ENCODE measurements at places on chromosomes 1 and 21.

DNA sequence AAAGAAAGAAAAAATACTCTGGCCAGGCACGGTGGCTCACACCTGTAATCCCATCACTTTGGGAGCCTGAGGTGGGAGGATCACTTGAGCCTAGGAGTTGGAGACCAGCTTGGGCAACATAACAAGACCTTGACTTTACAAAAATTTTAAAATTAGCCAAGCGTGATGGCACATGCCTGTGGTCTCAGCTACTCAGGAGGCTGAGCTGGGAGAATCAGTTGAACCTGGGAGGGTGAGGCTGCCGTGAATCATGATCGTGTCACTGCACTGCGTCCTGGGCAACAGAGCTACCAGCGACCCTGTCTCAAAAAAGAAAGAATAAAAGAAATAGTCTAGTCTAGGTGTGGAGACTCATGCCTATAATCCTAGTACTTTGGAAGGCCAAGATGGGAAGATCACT, 22.3 kb downstream of the RRP1B start:
- no peak for DNase-seq

GRCh38 chr1:224733027-224733911, 117.2 kb downstream of the CNIH3 start:
- DNase-seq: peak; percentile 73

DNA sequence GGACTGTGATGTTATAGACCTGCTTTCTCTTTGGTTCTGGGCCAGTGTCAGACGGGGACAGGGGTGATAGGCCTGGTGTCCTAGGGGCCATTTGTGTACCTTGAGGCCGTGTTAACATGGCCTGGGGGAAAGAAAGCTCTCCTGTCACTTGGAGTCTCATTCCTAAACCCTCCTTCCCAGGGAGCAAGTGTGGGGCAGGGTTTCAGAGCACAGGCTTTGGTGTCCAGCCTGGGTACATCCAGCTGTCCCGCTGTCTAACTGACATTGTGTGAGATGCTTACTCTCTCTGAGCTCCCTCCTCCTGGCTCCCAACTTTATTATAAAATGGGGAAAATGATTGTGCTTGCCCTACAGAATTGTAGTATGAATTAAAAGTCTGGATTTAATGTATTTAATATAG, 32.6 kb upstream of the EPHA8 start:
- DNase-seq: no peak

DNA sequence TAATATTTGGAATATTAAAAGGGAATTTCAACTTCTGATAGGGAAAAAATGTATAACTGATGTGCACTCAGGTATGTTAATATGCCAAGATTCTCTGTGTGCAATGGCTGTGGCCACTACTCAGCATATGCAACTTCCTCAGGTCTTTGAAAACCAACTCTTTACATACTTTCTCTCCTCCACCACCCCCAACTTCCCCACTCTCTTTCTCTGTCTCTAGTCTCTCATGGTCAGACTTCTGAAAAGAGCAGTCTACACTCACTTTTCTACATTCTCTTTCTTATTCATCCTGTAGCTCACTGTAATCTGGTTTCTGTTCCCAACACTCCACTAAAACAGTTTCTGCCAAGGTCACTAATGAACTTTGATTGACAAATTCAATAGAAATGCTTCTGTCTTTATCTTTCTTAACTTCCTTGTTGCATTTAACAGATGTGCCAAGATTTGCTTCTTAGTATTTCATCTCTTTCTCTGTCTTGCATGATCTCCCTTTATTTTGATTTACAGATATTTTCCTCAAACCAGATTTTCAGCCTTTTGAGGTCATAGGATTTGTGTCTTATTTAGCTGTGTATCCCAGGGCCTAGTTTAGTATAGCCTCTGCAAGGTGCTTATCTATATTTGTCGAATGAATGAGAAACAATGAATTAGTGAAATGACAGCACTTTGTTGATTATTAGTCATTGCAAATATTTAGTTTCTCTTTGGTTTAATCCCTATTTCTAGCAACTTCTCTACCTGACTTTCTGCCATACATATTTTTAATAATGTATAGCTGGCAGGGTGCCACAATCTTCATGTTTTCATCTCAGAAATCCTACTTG, 168.9 kb downstream of the LMO4 start:
- DNase-seq: no peak

- DNase-seq: peak; percentile 62
Measured at GRCh38 chr1:208203127-208203847, 40.9 kb downstream of the PLXNA2 start.

- no peak for DNase-seq
Measured at GRCh38 chr1:185438936-185439335, 121.9 kb upstream of the IVNS1ABP start.

DNA sequence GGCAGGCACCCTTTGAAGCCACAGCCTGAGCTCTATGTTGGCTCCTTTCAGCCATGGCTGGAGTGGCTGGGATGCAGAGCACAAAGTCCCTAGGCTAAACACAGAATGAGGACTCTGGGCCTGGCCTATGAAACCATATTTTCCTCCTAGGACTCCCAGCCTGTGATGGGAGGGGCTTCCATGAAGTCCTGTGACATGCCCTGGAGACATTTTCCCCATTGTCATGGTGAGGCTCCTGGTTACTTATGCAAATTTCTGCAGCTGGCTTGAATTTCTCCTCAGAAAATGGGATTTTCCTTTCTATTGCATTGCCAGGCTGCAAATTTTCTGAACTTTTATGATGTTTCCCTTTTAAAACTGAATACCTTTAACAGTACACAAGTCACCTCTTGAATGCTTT, 61.3 kb downstream of the VCAM1 start:
- DNase-seq: no peak

- DNase-seq: no peak
Measured at GRCh38 chr21:24255591-24255990, 1351.7 kb downstream of the MRPL39 start.

DNA sequence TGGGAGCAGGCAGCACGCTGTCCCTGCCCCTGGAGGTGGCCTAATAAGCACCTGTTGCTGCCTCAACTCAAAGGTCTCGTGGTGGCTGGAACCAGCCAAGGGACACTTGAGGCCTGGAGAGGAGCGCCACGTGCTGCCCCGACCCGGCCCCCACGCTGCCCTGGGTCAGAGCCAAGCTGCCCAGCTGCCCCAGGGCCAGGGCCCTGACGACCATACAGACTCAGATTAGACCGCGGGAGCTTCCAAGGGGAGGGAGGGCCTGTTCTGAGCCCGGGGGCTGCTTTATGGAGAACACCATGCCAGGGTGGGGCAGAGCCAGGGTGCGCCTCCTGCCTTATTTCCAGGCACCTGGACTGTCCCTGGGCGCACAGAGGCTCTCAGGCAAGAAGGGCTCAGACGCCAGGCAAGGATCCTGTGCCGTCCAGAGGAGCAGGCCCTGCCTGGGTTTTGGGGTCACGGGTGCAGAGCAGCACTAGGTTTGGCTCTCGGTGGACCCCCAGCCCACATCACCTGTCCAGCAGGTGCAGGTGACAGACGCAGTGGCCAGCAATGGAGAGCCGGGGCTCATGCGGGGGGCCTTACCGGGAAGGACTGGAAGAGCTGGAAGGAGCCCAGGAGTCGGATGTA, 18.6 kb downstream of the KRTAP10-1 start:
- DNase-seq: no peak

DNA sequence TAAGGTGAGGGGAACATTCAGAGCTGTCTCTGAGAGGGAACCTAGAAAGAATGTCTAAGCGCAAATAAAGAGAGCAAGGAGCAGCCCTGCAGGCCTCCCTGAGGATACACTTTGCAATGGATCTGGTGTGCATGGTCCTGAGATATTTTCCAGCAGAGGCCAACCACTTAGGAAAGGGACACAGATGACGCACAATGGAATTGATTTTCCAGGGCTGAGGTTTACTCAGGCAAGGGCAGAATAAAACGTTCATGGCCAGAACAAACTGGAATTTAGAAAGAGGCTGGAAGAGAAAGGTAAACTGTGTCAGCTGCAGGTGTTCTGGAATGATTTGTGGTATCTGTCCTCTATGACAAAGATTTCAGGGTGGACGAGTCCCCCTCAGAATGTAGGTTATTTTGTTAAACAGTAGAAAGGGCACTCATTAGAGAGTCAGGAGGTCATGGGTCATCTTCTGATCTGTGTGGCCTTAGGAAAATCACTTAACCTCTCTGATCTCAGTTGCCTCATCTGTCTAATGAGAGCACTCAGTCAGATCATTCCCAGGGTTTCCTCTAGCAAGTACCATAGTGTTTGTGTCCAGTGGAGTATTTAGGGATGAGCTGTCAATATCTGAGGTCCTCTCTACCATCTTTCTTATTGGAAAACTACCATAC, 61.8 kb upstream of the PGBD5 start:
- DNase-seq: no peak

DNA sequence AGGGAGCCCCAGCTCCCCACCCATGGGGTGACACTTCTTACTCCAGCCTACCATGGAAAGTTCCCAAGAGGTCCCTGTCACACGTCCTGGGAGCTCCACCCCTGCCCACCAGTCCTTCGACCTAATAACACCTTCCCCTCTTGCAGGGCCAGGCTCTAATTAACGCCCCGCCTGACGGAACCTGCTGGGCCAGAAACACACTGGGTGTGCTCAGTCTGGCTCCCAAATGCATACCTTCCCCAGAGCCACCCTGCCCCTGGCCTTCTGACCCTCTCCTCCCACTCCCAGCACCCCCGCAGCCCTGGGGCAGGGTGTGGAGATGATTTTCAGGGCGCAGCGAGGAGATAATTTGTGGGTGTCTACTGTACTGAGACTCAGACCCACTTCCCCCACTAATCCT, 20.6 kb downstream of the PGLYRP3 start:
- DNase-seq: peak; percentile 37

GRCh38 chr1:236407059-236407458, 13.0 kb downstream of the EDARADD start:
- DNase-seq: no peak

DNA sequence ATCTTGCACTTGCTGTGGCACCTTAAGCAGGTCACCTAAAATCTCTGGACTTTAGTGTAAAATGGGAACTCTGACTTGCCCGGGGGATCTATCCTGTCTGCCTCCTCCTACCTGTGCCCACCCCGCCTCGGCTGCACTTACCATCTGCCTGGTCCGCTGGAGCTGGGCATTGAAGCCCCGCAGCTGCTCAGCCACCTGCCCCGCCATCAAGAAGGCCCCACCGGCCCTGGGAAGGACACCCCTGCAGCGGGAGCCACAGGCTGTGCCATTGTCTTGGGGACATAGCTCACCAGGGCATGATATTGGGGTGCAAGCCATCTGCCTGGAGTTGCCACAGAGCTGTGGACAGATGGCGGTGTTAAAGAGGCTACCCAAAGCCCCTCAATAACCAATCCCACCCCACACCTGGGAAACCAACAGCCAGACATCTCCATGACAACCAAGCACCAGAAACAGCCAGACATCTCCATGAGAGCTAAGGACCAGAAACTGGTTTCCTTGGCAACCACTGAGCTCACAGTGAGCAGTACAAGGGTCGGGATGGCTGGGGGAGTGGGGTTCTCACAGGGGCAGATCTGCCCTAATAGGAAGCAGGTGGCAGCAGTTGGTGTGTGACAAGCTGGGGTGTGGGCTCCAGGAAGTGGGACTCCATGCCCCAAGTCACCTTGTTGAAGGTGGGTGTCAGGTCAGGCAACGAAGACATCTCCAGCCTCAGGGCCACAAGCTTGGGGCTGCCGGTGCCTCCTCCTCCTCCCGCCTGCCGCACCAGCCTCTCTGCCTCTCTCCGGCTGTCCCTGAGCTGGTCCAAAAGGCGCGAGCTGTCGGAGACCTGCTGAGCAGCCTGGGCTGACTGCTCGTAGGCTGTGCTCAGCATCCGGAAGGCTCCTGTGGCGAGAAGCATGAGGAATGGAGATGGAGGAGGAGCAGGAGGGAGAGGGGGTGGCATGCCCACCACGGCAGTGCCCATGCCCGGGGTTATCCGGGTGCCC, 29.1 kb downstream of the LAMB3 start:
- DNase-seq: no peak

DNA sequence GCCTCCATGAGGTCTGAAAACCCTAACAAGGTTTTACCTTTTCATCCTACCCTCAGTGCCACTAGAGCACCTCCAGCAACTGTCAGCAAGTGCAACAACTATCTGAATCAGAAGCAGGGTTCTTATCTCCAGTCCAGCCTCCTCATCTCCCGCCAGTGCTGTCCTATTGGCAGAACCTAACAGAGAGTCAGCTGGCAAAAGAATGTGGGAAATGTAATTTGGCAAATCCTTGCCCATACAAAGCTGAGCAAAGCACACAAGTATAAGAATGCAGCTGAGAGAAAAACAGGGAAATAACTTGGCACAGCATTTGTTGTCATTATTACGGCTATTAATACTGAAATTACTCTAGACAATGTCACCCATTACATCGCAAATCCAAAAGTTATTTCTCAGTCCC, 124.2 kb downstream of the ATP6V1G3 start:
- no peak for DNase-seq

- DNase-seq: no peak
Measured at GRCh38 chr1:113857776-113858175, 13.7 kb downstream of the PTPN22 start.

DNA sequence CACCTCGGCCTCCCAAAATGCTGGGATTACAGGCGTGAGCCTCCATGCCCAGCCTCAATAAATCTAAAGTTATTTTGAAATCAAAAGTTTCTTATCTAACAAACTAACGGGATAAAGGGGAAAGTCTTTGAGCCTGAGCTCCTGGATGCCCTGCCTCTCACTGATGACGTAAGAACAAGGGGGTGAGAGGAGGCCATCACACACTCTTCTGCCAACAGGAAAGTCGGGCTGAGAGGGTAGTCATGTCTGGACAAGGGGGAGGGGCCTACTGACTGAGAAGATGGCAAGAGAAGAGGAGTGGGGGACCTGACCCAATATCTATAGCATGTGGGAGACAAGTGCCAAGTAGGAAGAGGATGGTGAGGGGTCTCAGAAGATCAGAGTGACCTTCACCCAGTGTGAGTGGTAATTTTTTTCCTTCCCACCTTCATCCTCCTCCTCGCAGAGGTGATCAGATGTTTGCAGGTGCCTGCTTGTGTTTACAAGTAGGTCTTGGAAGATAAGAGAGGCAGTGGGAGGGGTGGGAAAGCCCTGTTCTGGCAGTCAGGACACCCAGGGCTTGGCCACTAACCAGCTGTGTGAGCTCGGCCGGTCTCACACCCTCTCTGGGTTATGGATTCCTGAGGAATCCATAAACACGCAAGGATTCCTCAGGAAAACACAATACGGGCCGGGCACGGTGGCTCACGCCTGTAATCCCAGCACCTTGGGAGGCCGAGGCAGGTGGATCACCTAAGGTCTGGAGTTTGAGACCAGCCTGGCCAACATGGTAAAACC, 9.6 kb downstream of the UQCRHL start:
- DNase-seq: no peak

- DNase-seq: no peak
Measured at GRCh38 chr1:216913976-216914375, 190.7 kb upstream of the ESRRG start.

GRCh38 chr1:84152649-84153056, 8.6 kb downstream of the PRKACB start:
- no peak for DNase-seq

- DNase-seq: no peak
Measured at GRCh38 chr1:67130673-67131072, 4.1 kb downstream of the C1orf141 start.
